COR-L47 (cell line): ENCODE measurements at places on chromosomes 1 and 21.

DNA sequence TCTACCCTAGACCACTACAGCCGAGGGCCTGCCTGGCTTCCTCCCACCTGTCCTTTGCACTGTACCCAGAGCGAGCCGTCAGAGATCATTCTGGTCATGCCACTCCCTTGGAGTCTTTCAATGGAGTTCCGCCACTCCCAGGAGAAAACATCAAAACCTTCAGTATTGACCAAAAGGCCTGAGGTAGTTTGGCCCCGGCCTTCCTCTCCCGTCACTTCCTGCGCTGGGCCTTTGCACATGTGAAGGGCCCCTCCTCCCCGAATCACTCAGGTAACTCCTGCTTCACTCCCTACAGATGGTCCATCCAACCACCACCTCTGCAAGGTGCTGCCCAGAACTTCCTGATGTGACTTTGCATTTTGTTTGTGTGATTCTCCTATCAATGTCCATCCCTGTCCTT is 26.6 kb downstream of the UBE2G2 start:
- no peak for DNase-seq

GRCh38 chr1:70895531-70895930 is 152.1 kb downstream of the PTGER3 start:
- no peak for DNase-seq

GRCh38 chr1:17844185-17844826 is 89.2 kb downstream of the ACTL8 start:
- no peak for DNase-seq

DNA sequence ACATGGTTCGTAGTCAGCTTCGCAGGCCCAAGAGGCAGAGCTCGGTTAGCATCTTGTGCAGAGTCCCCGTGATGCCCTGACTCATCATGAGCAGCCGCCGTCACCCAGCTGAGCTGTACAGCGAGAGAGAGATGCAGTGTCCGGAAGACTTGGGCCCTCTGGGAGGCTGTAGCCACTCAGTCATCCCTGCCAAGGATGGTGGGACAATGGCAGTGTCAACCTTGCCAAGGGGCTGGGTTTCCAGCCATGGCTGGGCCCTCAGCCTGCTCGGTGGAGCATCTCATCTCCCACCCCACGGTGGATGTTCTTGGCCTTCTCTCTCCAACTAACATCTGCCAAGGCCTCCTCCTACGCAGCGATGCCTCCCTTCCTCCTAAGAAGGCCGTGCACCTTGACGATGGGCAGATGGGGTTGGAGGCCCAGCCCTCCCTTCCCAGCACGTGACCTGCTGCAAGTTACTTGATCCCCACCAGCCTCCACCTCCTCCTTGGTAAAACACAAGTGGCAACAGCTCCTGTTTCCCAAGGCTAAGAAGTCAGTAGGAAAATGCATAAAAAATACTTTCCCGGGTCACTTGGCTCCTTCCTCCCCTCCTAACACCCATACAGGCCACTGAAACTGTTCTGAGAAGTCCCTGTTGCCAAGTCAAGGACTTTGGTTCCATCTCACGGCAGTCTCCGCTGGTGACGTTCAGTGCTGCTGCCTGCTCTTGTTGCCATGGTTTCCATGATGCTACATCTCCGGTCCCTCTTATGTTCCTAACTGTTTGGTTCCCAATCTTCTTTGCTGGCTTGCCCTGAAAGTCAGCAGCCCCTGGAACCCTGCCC is 384.7 kb upstream of the VAMP3 start:
- DNase-seq, result no peak

GRCh38 chr1:181206979-181207790 is 118.7 kb downstream of the IER5 start:
- no peak for DNase-seq

DNA sequence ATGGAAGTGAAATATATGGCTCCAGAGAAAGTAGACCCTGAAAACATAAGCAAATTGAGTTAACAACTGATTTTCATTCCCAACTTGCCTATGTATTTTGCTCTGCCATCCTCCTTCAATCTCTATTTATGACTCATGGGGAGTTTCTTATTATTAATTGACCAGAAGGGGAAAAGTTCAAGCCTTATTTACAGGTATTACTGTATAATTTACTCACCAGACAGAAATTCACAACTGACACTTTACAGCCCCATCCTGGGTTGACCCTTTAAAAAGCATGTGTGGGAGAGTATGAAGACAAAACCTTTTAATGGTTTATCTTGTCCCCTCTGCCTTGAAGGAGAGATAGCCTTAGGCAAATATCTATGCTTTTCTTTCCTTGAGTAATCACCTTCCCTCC is 39.8 kb upstream of the C1orf53 start:
- no peak for DNase-seq

DNA sequence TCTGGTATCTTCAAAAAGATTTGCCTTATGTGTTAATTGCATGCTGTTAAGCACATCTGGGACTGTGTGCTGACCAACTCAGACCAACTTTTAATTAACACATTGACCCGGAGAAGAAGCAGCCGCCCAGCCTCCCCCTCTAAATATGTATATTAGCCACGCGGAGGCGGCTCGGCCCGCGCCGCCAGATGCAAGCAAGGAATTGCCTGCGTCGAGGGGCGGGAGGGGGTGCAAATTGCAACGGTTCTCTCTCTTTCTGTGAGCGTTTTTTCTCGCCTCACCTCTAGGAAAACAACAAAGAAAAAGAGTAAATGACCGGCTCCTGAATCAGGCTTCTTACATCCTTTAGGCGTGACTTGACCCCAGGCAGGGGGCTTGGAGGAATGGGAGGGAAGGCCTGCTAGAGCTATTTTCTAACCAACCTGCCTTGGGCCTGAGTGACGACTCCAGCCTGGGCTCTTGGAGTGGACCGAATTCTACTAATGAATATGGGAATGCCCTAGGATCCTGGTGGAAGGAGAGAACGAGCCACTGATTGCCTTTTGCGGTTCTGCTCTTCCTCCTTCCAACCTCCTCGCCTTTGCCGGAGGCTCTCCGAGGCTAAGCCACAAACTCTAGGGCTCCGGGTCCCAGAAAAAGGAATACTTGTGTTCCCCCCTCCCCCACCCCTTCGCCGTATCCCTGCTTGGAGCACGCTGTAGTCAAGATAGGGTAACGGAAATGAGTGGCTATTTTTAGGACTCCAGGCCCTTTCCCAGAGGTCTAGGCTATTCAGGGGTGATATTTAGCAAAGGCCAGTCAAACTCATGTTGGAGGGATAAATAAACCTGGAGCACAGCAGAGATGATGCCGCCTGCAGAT is 417.0 kb upstream of the ESRRG start:
- no peak for DNase-seq

- DNase-seq, result no peak
Observed at GRCh38 chr1:167526667-167527383, 8.5 kb upstream of the CD247 start.

DNA sequence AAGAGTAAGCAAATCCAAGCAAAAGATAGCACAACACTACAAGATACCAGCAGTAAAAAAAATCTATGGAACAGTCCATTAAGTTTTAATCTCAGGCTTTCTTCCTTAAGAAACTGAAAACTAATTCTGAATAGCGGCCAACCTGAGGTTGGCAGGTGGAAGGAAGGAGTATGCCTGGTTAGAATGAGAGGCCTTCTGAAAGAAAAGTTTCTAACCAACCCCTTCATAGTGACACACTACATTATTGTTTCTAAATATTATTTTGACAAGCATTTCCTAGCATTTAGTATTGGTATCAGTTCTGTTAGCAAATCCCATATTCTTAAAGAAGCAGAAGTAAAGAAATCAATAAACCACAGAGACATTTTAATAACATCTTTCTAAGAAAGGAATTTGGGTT is 205.7 kb upstream of the PTBP2 start:
- DNase-seq, result no peak

DNA sequence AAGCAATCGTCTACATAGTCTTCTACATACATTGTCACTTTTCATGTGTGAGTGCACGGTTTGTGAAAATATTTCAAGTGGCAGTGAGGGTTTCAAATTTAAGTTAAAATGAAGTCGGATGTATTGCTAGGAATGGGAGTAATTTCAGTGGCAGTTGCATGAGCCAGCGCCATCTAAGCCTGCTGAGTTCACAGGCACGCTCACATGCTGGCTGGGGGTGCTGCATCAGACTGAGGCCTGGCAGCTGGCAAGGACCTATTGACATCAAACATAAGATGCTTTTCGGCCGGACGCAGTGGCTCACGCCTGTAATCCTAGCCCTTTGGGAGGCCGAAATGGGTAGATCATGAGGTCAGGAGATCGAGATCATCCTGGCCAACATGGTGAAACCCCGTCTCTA is 80.7 kb downstream of the UBE4B start:
- DNase-seq, result no peak

DNA sequence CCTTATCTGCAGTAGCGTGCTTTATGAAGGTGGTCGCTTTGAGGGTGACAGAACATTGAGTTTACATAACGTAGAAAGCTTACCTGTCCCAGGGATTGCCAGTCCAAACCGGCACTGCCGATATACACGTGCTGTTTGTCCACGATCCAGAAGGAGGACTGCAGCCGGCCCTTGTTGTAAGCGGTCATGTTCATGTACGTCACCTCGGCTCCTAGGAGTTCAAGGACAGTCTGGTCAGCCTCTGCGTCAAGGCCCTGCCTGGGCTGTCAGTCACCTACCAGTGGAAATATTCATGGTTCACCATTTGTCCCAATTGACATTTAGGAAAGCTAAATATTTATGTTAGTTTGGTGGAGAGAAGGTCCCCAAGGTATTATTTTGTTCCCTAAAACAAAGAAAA is 221.0 kb upstream of the MAP1LC3C start:
- DNase-seq, result no peak

DNA sequence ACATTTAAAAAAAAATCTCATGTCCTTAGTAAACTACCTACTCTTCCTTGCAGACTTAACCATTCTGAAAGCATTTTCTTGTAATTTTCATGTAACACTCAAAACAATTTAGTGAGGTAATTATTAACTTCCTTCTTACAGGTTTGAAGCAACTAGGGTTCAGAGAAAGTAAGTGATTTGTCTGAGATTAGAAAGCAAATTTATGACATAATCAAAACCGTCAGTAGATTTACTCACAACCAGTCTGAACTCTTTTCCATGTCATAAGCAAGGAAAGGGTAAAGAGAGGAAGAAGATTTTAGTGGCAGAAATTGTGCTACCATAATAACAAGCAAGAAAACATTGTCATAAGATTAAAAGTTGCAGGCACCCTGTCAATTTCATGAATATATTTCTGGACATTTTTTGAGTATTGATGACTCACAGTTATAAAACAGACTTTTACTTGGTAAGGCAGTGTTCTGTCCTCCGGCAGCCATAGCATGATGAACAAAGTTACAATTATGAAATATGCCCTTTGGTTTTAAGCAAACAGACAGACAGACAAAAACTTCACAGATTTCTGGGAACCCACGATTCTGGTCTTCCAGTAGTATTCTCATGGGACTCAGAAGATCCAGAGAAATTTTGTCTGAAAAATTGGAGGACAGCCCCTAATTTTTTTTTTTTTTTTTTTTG is 707.2 kb downstream of the RWDD3 start:
- no peak for DNase-seq

DNA sequence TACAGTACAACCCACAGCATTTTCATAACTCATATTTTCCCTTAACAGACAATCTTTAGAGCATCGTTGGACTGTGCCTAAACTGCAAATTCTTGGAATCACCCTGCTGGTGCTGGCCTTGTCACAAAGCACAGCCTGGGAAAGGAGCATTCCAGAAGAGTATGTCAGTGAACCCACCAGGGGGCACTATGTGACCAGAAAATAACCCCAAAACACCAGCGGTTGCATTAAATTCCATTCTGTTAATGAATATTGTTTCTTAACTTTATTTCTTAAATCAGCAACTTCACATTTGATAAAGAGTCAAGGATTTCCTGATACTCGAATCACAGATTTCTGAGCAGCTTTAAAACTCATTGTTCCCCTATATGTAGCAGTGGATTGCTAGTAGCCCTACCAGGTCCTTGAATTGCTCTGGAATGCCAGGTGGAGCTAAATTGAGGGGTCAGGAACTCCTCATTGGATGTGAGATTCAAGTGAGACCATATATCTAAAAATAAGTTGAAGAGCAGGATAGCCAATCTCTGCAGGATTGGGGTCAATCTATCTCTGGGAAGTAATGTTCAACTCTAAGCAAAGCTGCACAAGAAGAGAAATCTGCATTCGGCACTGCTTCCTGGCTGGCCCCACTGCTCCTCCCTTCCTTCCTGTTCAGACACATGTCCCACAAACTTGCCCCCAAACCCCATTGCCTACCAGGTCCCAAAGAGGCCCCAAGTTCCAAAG is 12.7 kb upstream of the RAB4A start:
- DNase-seq, result peak; percentile 52
